Stimulated activated CD4-positive, alpha-beta T cell treated with anti-CD3 and anti-CD28 coated beads, Interleukin-1b, Interleukin-23, amount 100 ng/mL, for 4 hours (primary cell): ENCODE measurements at places on chromosomes 5 and 9.

DNA sequence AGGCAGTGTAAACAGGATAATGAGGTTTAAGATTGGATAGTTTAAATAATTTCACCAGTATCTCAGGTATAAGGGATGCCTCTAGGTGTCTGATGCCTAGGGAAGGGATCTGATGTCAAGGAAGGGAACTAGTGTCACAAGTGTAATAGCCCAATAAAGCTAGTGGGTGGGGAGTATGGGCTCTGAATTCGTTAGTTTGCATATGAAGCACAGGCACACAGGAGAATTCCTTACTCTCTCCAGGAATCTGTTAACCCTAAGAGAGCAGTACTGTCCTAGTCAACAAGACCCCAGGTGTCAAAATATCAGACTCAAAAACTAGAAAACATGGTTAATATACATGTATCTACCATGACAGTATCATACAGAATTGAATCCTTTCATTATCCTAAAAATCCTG, 352.5 kb upstream of the CYLC2 start:
- DNase-seq = no peak

- DNase-seq = no peak
Measured at GRCh38 chr5:115435778-115436712, 108.5 kb downstream of the FEM1C start.

DNA sequence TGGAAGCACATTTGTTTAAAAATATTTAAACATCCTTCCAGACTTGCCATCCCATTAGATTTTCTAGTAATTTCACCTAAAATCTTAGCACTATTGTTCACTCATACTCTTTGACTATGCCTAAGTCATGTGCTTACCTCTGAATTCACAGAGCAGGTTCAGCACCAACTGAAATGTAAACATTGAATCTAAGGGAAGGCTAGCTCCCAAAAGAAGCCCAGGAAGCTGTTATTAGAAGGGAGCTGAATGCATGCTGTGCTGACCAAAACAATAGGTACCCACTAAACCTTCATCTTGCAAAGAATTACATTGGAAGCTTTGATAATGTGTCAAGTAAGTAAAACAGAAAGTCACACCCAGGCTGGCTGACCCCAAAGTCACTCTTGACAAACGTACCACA, 571.3 kb downstream of the GABRG2 start:
- DNase-seq = no peak

- no peak for DNase-seq
Measured at GRCh38 chr9:34709196-34709978, 549 bp downstream of the CCL21 start.
